ENCODE measurements at places on chromosomes 6 and 20. TPM values are rescaled to one million over a fixed set of nuclear protein-coding genes. Genes with fewer than 3 reads are reported as not detected.

The IRF4 gene
- total RNA-seq = 273 TPM

The FITM2 gene
- total RNA-seq = 4.8 TPM

The LTB gene
- 1,452 TPM for total RNA-seq

The SMPDL3A gene
- 0.17 TPM for total RNA-seq

The RBBP8NL gene
- not detected for total RNA-seq

The POM121L2 gene
- total RNA-seq = not detected

The CPXM1 gene
- 0.12 TPM for total RNA-seq

The PDE7B gene
- 2.0 TPM for total RNA-seq

The PKHD1 gene
- not detected for total RNA-seq

The OR2B6 gene
- not detected for total RNA-seq

The OPRL1 gene
- total RNA-seq = 1.8 TPM

The WFDC10A gene
- not detected for total RNA-seq

The GJA1 gene
- total RNA-seq = not detected

The SCUBE3 gene
- total RNA-seq = not detected

The SOX18 gene
- total RNA-seq = 0.31 TPM

The VWA7 gene
- total RNA-seq = 3.8 TPM

The NHLRC1 gene
- total RNA-seq = 0.78 TPM

The C20orf173 gene
- total RNA-seq = not detected

The LRRN4 gene
- total RNA-seq = not detected

The TBX18 gene
- total RNA-seq = not detected

The C6orf58 gene
- total RNA-seq = not detected

The SEC23B gene
- total RNA-seq = 68.1 TPM

The ARMC12 gene
- total RNA-seq = 1.3 TPM

The GGTLC1 gene
- total RNA-seq = not detected

The SLC2A10 gene
- not detected for total RNA-seq

The PCNA gene
- 354 TPM for total RNA-seq

The TFAP2C gene
- total RNA-seq = not detected

The FAM209A gene
- total RNA-seq = 2.4 TPM

The HLA-DMA gene
- total RNA-seq = 23.9 TPM

The LY6G6F gene
- not detected for total RNA-seq

The GABRR1 gene
- total RNA-seq = not detected

The ATAT1 gene
- 8.4 TPM for total RNA-seq

The KCNQ2 gene
- total RNA-seq = not detected

The LKAAEAR1 gene
- total RNA-seq = 0.45 TPM

Data from activated naive CD4-positive, alpha-beta T cell treated with anti-CD3 and anti-CD28 coated beads, Interleukin-2, amount 10 ng/mL, durations not matched to agents 5 hours and 36 hours (primary cell).